ENCODE measurements at places on chromosomes 2 and 18.

DNA sequence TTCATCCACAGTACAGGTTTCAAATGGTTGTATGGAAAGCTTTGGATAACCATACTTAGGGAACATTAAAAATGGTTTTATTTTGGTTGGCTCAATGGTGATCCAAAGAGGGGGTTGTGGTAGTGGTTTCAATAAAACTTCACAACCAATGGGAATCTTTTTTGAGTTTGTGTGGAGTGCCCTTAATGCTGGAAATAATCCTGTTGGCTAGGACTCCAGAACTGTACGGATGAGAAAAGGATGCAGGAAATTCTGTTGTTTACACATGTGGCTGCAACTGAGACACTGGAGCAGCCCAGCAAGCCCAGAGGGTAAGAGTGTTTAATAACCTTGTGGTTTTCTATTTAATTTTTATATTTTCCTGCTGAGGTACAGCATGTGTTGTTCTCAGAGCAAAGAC lies at the start of gene CCDC102B:
Gene CCDC102B (plus strand): TSS at position 210 of the 400 bp plus-strand sequence. CDS start 38,684 bp downstream, outside the sequence.
- DNase-seq, result no peak

GRCh38 chr2:149740490-149740889 lies 152.9 kb upstream of the MMADHC start:
- no peak for DNase-seq

DNA sequence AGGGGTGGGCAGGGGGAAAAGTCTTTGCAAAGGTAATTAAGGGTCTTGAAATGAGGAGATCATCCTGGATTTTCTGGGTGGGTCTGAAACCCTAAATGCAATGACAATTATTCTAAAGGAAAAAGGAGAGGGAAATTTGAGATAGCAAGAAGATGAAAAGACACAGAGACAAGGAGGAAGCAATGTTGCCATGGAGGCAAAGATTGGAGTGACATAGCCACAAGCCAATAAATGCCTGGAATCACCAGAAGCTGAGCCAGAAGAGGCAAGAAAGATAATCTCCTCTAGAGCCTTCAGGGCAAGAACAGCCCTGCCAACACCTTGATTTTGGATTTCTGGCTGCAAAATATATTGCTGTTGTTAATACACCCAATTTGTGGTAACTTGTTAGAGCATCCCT lies 1246.3 kb upstream of the PIK3C3 start:
- DNase-seq, result no peak

GRCh38 chr2:187358531-187358930 lies 89.5 kb downstream of the CALCRL start:
- DNase-seq, result no peak

DNA sequence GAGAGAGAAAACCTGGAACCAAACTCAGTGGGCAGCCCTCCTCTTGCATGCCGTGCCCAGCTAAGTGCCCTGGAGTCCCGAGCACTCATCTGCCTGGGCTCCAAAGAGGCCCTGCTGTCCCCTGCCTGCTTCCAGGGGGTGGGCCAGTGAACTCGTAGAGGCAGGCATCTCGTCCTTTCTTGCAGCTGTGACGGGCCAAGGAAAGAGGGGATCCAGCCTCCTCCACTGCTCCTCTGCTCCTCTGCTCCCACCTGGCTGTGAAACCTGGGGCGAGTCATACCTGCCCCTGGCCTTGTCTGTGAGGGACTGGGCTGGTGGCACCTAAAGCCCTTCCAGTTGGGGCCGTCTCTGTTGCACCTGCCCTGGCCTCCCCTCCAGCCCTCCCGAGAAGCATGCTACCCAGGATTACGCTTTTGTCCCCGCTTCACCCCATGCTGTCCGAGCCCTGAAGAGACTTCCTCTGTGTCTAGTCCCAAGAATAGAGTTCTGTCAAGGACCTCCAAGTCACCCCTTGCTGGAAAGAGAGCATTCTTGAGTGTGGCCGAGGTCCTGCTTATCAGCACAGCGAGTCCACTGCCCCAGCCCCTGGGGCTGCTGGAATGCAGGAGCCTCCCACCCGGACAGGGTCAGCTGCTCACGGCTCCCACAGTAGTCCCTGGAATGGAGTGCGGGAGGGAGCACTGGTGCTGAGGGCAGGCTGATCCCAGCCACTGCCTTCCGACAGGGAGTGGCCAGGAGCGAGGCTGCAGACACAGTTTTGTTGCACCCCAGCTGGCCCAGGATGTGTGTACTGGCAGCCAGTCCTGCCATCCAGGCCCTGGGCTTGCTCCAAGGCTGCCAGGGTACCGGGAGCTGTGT lies 14.3 kb downstream of the KCNK3 start:
- no peak for DNase-seq

DNA sequence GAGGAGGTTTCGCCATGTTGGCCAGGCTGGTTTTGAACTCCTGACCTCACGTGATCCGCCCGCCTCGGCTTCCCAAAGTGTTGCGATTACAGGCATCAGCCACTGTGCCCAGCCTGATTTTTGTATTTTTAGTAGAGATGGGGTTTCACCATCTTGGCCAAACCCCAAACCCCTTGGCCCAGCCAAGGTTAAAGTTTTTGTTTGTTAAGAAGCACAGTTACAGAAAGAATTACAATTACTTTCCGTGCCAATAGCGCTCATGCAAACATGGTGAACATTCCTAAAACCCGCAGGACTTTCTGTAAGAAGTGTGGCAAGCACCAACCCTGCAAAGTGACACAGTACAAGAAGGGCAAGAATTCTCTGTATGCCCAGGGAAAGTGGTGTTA lies 26.1 kb downstream of the ITSN2 start:
- no peak for DNase-seq

DNA sequence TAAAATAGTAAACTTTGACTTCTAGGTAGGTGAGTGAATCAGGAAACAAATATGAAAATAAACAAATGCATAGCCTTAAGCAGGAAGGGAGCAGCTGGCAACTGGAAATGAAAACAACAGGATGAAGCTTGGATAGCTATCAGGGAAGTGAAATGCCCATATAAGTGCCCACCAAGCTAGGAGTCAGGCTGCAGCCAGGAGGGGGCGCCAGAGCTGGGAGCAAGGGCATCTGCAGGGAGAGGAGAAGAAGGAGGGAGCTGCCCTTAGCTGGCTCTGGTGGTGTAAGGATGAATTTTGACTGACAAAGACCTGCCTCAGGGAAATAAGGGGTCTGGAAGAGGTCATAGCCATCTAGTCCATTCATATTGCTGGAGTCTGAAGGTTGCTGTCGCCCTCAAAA lies 298.3 kb downstream of the TDRD15 start:
- peak; percentile 1 for DNase-seq

- DNase-seq, result no peak
Observed at GRCh38 chr2:177484180-177484795, 91.7 kb downstream of the AGPS start.

- DNase-seq, result no peak
Observed at GRCh38 chr2:75047992-75048625, 89.7 kb downstream of the POLE4 start.

GRCh38 chr2:147688242-147688641 lies 156.6 kb upstream of the ACVR2A start:
- no peak for DNase-seq

DNA sequence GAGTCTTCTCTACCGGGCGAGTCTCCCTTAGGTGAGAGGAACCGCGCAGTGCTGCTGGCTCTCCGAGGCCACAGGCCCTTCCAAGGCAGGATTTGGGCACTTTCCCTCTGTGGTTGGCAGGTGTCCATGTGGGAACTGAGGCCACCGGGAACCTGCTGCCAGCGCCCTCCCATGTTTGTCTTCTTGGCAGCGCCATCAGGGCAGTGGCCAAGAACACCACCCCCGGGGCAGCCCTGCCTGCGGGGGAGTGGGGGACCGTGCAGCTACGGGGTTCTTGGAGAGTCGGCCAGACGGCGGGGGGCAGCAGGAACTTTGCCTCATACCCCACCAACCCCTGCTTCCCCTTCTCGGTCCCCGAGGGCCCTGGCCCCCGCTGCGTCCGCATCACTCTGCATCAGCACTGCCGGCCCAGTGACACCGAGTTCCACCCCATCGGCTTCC lies 10.0 kb downstream of the CAPN10 start:
- DNase-seq, result no peak

GRCh38 chr2:191231995-191232394 lies 13.2 kb upstream of the MYO1B start:
- DNase-seq, result no peak

DNA sequence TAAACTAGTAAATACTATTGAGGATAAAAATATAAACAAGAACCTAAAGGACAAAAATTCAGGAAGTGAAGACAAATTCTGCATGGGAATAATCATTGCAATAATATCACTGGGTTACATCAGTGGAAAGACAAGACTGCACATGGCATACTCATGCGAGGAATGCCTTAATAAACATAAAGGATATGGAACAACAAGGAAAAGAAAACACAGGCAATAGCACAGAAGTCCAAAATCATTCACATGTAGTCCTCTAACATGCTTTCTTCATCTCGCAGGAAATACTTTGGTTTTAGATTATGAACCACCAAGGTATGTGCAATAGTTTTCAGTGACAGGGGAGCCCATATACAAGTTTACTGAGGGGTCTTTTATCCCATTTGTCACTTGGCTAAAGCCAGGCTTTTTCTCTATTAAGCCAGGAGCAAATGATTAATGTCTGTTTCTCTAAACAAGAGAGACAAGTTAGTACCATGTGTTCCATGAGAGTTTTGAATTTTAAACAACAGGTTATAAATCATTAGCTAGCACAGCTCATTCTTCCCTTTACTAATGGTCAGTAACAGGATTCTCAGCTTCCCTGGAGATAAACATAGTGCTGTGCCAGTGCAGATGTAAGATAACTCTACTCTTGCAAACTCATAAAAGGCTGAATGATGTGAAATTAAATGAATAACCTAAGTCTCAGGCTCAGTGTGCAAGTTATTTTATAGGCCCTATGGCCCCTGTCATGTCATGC lies 353.6 kb upstream of the FSIP2 start:
- DNase-seq, result no peak

DNA sequence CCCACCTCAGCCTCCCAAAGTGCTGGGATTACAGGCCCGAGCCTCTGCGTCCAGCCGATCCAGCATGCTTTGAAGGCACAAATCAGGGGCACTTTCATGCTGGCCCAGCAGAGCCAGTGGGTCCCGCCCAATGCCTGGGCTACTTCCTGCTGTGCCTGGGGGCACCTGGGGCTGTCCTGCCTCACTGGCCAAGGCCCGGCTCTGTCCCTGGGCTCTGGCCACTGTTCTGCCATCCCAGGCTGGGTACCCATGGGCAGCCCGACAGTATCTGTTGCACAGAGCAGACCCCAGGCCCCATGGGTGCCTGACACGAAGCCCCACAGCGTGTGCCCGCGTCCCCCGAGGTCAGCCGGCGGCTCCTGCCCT lies 6.8 kb upstream of the GAL3ST2 start:
- DNase-seq, result no peak

DNA sequence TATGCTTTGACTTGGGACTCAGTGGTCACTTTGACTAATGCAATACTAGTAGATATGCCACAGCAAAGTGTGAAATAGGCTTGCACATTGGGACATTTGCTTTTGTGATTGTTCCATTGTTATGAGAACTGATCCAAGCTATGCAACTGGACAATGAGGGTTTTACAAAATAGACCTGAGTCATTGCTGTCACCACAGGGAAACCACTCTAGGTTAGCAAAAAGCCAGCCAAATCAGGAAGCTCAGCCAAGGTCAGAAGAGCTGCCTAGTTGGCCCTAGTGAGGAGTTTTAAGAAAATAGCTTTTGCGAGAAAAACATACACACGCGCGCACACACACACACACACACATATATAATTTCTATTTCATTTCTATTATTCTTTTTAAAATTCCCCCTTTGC lies 452.4 kb upstream of the CDH7 start:
- DNase-seq, result no peak

DNA sequence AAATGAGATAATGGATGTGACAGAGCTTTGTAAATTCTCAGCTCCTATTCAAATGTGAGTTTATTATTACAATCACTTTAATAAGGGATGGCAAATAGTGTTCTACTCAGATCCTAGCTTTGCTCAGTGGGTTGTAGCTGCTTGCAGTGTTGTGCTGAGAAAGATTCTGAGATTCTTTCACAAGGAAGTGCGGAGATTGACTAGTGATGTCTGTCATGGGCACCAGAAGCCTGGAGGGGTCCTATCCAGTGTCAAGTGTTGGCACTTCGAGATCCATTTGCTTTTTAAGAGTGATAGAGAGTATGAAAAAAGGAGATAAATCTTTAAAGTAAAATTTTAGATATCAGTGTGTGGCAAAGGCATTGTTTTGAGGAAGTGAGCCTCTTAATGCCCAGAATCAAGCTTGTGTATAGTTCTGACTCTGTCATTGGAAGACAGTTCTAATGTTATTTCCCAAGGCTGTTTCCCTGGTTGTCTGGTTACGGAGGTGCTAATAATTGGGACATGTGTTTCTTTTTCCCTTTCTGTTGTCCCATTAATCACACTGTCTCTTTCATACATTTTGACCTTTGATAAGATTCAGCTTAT lies 181.7 kb upstream of the SPRED2 start:
- no peak for DNase-seq

GRCh38 chr2:63858291-63858690 lies 16.6 kb downstream of the UGP2 start:
- no peak for DNase-seq

- DNase-seq, result no peak
Observed at GRCh38 chr2:158464426-158465281, 7.9 kb downstream of the PKP4 start.

- DNase-seq, result no peak
Observed at GRCh38 chr2:74021407-74021755, 36.7 kb downstream of the TET3 start.

DNA sequence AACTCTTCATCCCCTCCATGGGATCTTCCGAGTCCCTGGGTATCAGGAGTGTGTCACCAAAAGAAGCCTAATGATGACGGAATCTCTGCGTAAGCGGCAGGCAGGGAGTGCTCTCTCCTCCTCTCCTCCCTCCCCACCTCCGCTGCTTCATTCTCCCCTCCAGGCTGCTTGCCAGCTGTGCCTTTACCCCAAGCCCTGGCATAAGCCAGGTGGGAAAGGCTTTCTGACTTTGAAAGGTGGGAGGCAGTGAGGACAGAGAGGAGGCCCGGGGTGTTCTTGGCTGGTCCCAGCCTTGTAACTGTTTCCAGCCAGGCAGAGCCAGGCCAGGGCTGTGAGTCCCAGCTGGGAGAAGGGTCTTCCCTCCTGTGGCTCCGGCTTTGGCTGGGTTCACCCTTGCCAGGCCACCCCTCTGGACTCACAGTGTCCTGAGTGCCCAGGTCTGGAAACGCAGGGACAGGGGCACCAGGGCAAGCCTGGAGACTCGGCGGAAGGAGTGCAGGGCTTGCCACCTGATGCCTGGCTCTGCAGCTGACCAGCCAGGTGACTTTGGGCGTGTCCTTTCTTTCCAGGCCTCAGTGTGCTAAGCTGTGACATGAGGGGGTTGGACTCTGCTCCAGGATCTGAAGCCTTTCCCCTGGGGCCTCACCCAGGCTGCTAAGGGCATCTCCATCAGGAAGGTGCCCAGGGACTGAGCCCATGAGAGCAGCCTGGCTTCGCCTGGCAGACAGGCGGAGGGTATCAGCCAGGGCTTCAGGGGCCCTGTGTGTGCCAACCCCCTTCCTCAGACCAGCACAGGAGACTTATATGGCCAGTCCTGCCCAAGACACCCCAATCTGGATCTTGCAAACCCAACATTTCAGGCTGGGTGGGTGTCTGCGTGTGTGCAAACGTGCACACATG lies 32.7 kb upstream of the HPCAL1 start:
- no peak for DNase-seq

- no peak for DNase-seq
Observed at GRCh38 chr18:76435316-76435989, 59.6 kb downstream of the ZNF516 start.
